A549 treated with Hydrocortisone at 1 μM for 4 hours (cell line): ENCODE measurements at places on chromosomes 11 and 22. TPM values are rescaled to one million over a fixed set of nuclear protein-coding genes. Genes with fewer than 3 reads are reported as not detected.

Gene GRIK4
- total RNA-seq = 0.01 to 0.06 TPM in 2 of 5 replicates, not detected in the others

Gene PRODH
- 1.1 to 1.6 TPM (median 1.3 TPM) in 5 replicates for total RNA-seq

Gene CRYBB3
- total RNA-seq = not detected in 5 replicates

Gene DBX1
- total RNA-seq = not detected in 5 replicates

Gene ARAP1
- total RNA-seq = 24.8 to 27.4 TPM (median 26.0 TPM) in 5 replicates

Gene RBMXL2
- total RNA-seq = not detected in 5 replicates

Gene ANKK1
- total RNA-seq = 0.03 to 0.11 TPM (median 0.05 TPM) in 3 of 5 replicates, not detected in the others

Gene NLRP14
- total RNA-seq = not detected in 5 replicates

Gene NAV2
- total RNA-seq = 19.3 to 33.0 TPM (median 28.5 TPM) in 5 replicates

Gene MAP6
- 1.1 to 2.1 TPM (median 2.1 TPM) in 5 replicates for total RNA-seq

Gene BCO2
- 0.96 to 1.2 TPM (median 1.1 TPM) in 5 replicates for total RNA-seq

Gene ADAMTS8
- total RNA-seq = 1.2 to 1.7 TPM (median 1.4 TPM) in 5 replicates
